ENCODE measurements at places on chromosomes 2 and 18.

DNA sequence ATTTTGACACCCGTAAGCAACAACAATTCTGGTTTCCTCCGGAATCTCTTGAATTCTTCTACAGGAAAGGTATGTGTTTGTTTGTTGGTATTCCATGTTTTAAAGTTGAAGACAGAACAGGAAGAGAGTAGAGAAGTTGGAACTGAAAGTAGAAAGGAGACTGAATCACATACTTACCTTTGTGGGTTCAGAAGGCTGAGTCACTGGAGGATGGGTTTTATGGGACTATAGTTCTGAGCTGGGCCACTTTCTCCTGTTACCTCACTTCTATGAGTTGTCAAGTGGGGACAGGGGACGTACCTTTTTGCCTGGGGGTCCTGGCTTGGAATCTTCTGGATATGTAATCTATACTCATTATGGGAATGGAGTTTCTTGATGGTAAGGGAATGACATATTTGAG is 40.9 kb downstream of the KDM3A start:
- no peak for DNase-seq

GRCh38 chr18:78213361-78213994 is 766.1 kb upstream of the SALL3 start:
- no peak for DNase-seq

GRCh38 chr2:175366815-175367214 is 185.3 kb upstream of the ATP5MC3 start:
- DNase-seq: no peak

- no peak for DNase-seq
Observed at GRCh38 chr2:121955426-121955825, 200.0 kb downstream of the TSN start.

DNA sequence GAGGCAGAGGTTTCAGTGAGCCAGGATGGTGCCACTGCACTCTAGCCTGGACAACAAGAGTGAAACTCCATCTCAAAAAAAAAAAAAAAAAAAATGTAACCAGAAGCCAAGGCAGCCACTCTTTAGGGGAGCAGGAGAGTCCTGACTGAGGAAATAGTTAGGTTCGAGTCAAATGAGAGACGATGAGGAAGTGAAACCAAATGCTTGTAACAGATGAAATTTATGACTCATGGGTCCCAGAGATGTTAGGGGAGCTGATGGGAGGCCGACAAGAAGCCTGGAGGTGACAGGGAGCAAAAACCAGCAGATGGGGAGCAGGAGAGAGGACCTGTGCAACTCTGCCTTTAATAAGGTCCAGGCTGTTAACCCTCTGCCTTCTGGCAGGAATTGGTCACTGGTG is 756.1 kb upstream of the DDX18 start:
- no peak for DNase-seq

DNA sequence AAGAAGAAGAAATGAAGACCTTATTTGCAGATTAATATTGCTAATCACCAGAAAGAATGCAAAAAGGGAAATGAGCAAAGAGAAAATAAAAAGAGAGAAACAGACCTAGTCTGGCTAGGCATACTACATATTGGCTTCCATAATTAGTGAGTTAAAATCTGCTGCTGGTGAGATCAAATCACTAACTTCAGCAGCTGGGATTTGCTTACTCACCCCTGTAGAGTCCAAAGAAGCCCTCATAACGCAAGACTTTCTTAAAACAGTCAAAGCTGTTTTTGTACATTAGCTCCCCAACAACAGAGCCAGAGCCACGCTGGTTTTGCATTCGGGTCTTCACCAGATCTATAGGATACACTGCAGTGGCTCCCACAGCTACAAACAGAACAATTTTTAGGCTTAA is 80.9 kb downstream of the SLC25A12 start:
- DNase-seq: no peak

DNA sequence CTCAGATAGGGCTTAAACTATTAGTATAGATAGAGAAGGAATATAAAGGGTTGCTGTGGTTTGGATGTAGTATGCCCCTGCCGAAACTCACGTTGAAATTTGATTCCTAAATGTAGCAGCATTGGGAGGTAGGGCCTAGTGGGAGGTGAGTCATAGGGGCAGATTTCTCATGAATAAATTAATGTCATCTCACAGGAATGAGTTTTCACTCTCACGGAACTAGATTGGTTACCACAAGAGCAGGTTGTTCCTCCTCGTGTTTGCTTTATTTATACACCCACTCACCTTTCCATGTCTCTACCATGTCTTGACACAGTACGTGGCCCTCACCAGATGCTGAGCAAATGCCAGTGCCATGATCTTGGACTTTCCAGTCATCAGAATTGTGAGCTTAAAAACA is 218.2 kb downstream of the RBM43 start:
- DNase-seq: no peak

DNA sequence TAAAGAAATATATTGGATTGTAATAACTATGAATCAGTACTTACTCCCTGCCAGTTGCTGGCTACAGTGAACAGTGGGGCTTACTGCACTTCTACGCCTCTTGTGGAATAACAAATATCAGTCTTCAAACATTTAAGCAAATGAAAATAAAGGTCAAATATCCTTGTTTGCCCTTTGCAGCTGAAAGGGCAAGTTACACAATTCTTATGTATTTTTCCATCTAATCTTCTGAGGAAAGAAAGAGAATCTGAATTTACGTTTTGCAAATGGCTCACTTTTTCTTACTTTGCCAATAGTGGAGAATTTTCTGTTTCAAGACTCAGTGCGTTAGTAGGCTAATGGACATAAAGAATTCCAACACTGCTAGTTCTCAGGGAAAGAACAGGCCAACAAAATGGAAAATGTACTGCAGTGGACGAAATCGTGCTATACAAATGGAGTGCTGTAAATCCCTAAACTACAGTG is 157.2 kb upstream of the TMEM200C start:
- no peak for DNase-seq

GRCh38 chr2:134307334-134307733 is 53.5 kb downstream of the MGAT5 start:
- DNase-seq: no peak

- no peak for DNase-seq
Observed at GRCh38 chr2:166057370-166058164, 70.3 kb downstream of the SCN1A start.

DNA sequence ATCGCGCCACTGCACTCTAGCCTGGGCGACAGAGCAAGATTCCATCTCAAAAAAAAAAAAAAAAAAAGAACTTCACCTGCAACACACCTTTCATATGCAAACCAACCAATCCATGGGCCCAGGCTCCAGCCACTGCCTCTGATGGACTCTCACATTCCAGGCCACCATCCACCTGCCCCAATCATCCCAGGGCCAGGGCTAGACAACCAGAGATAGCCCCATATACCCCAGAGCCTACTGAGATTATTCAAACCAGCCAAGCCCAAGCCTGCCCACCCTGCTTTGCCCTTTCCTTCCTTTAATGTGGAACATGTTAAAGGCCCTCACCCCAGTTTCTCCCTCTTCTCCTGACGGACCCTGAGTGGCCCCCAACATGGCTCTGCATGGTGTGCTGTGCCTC is 57.0 kb downstream of the MRPL35 start:
- no peak for DNase-seq

DNA sequence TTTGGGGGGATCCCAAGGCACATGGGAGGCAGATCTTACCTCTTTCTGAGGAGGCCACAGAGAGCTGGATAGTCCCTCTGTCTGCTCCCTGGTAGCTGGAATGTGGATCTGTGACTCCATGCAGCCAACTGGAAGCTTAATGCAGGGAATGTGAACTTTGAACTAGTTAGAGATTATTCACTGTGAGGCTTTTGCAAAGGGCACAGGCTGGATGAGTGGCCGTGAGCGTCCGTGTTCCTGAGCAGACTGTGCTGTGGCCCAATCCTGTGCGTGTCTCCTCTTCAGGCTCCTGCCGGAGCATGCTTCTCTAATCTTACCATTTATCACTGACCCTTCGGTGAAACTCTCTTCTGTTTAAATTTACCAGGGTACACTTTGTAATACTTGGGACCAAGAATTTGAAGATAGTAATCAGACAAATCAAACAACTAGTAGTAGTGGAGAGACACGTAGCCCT is 187.6 kb downstream of the PTPRM start:
- no peak for DNase-seq

DNA sequence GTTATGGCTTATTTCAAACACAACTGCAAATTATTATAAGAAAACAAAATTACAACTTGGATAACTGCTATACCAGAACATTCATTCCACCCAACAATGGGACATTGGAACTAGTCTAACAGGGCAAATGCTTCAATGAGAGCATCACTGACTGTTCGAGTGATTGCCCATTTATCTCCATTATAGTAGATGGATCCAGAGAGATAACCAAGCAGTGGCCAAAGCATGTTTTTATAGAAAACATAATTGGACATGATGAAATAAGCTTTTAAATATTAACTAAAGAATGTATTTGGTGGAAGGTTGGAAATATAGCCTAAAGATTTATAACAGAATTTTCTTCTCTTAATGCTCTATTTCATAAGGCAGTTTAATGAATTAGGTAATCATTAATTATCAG is 634.8 kb downstream of the NUP35 start:
- no peak for DNase-seq

GRCh38 chr2:21891191-21891590 is 767.4 kb downstream of the TDRD15 start:
- DNase-seq: no peak

- no peak for DNase-seq
Observed at GRCh38 chr2:236862961-236863728, 222.5 kb upstream of the COPS8 start.

DNA sequence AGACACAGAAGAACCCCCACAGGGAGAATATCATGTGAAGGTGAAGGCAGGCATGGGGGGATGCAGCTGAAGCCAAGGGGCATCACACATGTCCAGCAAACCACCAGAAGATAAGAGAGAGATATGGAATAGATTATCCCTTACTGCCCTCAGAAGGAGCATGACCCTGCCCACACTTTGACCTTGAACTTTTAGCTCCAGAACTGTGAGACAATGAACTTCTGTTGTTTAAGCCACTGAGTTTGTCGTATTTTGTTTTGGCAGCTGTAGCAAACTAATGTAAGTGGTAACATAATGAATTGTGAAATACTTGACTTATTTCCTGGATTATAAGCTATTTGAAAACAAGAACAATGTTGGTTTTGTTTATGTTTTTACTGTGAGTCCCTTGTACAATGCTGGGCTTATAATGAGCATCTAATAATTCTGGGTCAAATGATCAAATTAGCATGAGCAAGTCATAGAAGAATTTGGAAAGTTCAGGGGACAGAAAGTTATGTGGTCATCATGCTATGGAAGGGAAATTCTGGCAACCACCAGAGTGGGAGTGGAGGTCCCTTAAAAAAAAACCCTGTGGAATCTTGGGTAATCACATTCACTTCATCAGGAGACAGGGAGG is 541.0 kb upstream of the KLHL29 start:
- DNase-seq: no peak

GRCh38 chr2:174074831-174075230 is 109.7 kb upstream of the SP3 start:
- DNase-seq: no peak

DNA sequence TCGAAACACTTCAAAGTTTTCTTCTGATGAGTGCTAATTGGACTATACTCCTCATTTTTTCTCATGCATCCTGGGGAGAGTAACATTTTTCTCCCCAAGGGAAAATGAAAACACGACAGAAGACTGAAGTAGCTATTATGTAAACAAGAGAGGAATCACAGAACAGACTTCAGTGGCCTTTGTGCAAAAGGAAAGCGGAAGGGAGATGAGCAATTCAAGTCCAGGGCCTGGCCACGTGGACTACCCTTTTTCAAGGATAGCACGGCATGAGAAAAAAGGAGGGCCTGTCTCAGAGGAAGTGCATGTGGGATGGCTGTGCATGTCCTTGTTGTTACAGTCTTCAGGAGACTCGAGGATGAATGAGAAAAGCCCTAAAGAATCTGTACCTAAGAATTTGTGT is 43.8 kb upstream of the KCNE4 start:
- no peak for DNase-seq

GRCh38 chr2:39603436-39603835 is 62.3 kb upstream of the TMEM178A start:
- no peak for DNase-seq

DNA sequence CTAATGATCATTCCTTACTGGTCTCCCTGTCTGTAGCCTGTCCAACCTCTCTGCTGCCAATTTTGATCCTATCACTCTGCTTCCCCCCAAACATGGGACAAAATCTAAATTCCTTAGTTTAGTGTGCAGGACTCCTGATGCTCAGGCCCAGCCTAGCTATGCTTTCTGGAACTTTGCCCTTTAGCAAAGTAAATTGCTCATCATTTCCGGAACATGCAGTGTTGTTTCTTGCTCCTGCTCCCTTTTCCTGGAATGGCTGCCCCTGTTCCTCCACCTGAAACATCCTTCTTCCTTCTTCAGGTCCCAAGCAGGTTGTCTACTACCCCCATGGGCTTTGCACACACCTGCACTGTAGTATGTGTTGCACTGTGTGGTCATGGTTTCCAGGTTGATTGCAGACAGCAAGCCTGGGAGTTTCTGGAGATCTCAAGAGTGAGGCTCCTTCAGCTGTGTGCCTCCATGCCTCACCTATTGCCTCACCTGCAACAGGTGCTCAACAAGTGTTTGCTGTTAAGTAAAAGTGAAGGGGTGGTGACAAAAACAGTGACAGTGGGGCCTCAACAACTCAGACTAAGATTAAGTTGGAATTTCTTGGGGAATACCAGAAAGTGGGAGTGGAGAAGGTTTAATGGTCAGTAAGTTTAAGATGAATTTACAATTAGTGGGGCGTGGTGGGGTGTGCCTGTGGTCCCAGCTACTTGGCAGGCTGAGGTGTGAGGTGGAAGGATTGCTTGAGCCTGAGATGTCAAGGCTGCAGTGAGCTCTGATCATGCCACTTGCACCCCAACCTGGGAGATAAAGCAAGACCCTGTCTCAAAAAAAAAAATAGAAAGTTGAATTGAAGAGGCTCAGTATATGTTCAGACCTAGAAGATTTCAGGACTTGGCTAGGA is 120.0 kb downstream of the DNAH6 start:
- DNase-seq: no peak

- no peak for DNase-seq
Observed at GRCh38 chr2:150688016-150688415, 200.5 kb upstream of the RND3 start.

DNA sequence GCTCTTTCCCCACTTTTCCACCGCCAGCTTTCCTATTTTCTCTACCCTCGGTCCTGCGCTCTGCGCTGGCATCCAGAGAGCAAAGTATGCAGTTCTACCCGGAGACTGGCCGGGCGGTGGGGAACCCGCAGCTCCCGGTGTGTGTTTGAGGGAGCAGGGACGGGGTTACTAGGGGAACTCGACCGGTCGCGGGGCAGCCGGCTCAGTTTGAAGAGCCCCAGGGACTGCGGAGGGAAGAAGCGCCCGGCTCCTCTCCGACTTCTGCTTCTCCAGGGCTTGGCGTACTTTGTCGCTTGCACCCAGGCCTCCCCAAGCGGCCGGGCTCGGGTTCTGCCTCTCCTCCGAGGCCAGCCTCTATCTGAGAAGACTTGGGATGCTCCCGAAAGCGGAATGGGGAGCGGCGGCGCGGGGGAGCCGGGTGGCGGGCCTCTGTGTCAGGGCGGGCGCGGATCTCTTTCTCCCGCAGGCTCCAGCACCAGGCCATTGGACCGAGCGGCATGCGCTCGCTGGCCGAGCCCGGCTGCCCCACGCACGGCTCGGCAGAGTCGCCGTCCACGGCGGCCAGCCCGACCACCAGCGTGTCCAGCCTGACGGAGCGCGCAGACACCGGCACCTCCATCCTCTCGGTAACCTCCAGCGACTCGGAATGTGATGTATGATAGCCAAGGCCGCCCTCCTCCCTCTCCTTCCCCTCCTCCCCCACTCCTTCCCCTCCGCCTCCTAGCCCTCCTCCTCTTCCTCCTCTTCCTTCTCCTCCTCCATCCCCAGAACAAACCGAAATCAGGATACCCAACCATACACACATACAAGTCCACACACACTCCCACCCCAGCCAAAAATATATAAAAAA is 2.8 kb downstream of the SIX3 start:
- DNase-seq: no peak

Measured in stimulated activated CD4-positive, alpha-beta T cell treated with anti-CD3 and anti-CD28 coated beads, Interleukin-4, amount 100 ng/mL, for 4 hours (primary cell).